ENCODE measurements at places on chromosomes 2 and 18.

GRCh38 chr2:100940240-100940639 lies 61.8 kb upstream of the RPL31 start:
- DNase-seq: no peak

GRCh38 chr2:142724186-142724585 lies 153.3 kb upstream of the KYNU start:
- DNase-seq: no peak

DNA sequence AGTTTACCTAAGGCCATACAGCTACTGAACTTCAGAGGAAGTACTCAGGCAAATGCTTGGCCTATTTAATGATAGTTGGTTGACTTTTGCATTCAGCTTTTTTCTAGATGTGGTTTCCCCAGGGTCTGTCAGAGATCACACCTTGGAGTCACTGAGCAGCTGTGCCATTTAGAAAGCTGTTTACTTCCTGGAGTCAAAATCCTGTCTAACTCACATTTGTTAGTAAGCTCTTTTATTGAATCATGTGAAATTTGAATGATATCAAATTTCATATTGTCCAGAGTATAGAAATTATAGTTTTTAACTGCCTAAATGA lies 7.6 kb upstream of the TRIB2 start:
- no peak for DNase-seq

DNA sequence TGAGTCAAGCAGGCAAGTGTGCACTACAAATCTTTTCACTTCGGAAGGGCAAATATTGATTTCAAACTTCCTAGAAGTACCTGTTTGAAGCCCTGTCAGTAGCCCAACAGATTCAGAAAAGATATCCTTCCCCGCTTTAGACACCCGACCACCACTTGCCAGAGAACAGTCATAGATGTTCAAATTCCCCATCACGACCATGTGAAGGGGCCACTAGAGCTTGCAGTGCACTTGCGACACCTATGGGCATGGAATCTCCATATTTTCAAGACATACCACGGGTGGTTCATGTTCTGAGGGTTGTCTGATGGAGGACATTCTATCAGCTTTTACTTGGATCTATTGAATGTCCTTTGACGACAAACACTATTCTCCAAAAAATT lies 23.8 kb downstream of the GNLY start:
- DNase-seq: no peak

DNA sequence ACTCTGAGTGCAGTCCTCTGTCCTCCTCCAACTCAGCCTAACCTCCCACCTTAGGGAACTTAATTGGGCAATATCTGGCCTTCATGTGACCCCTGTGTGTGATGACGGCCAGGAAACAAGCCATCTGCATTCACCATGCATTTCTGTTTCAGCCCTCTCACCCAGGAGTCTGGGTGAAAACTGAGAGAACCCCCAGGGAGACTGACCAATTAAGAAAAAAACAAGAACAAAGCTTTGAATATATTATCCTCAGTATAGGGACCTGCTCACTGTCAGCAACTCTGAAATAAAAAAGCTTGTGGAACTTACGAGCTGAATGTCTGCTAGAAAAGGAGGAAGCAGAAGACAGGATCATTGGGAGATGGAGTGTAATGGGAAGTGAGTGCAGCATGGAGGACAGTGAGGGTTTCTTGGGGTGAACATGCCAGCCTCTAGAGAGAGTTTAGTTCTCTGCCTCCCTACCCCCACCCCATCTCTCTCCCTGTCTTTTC lies 9.5 kb downstream of the MAPRE2 start:
- no peak for DNase-seq

DNA sequence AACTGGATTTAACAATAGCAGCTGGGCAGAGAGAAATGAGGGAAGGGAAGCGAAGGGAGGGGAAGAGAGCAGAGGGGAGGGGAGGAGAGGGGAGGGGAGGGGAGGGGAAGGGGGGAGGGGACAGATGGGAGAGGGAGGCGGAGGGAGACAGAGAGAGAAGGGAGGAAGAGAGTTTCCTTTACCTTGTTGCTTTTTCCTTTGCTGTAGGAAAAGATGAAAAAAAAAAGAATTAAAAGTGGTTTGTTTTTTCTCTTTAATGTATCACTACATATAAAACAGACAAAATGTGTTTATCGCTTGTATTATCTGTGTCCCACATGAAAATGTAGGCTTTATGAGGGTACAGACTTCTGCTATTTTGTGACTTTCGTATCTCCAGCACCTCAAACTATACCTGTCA lies 190.4 kb upstream of the KYNU start:
- DNase-seq: no peak

DNA sequence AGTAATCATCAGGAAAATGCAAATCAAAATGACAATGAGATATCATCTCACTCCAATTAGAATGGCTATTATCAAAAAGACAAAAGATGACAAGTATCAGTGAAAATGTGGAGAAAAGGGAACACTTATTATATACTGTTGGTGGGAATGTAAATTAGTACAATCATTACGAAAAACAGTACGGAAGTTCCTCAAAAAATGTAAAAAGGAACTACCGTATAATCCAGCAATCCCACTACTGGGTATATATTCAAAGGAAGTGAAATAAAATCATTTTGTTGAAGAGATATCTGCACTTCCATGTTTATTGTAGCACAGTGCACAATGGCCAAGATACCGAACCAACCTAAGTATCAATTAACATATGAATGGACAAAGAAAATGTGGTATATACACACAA lies 52.4 kb upstream of the TEX51 start:
- DNase-seq: no peak

DNA sequence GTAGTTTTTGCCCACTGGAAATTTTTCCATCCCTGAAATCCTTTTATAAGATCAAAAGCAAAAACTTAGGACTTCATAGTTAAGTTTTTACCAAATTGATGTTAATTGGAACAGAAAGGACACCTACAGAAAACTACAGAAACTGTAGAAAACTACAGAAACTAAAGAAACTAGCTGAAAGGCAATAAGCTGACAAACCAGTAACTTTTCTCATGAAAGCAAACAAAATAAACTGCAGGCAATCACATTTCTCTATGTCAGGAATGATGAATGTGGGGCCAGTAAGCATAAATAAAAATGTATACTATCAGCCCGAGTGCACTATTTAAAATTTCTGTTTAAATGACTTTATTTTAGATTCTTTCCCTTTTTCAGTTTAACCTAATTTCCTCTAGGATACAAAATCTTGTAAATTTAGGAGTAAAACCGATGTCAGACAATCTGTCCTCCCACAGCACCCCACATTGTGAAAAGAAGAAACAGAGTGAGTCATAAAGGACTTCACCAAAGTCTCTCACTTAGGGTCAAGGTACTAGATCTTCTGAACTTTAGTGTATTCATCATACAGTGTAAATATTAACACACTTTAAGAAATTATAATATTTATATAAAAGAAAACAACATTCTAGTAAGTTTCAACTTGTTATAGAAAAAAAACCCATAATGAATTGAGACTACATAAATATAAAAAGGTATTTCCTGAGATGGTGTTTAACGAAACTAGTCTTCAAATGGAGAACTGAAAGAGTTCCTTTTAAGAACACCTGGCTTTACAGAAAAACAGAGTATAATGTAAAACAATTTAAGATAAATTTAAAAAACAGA lies 46.6 kb downstream of the USP40 start:
- no peak for DNase-seq

- no peak for DNase-seq
Measured at GRCh38 chr2:235366390-235366789, 127.5 kb upstream of the AGAP1 start.

- DNase-seq: no peak
Measured at GRCh38 chr2:14831458-14831857, 198.9 kb downstream of the LRATD1 start.

- DNase-seq: no peak
Measured at GRCh38 chr2:239569401-239570090, 168.7 kb upstream of the HDAC4 start.

DNA sequence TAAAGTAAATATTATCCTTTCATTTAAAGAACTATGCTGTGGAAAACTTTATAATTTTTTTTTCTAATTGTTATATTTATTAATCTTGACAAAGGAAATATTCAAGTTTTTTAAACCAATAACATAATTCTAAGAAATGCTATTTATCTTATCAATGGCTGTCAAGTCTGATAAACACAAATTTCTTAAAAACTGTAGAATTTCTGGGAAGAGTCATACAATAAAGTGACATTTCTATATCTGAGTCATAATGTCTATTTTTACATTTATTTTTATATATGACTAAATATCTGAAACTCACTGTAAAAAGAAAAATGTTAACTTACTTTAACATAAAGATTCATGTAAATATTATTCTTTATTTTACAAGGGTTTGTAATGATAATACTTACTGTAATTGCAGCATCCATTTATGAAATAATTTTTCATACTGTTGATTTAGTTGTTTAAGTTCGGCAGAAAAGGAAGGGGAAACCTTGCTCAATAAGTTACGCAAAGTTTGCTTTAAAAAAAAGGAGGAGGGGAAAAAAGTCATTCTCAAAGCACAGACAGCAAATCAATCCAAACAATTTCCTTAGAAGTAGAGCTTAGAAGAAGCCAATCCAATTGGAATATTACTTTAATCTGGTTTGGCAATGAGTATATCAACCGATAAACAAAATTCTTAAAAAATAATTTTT lies 32.4 kb downstream of the ORC2 start:
- DNase-seq: no peak

- DNase-seq: no peak
Measured at GRCh38 chr2:106197878-106198277, 3.8 kb upstream of the UXS1 start.

DNA sequence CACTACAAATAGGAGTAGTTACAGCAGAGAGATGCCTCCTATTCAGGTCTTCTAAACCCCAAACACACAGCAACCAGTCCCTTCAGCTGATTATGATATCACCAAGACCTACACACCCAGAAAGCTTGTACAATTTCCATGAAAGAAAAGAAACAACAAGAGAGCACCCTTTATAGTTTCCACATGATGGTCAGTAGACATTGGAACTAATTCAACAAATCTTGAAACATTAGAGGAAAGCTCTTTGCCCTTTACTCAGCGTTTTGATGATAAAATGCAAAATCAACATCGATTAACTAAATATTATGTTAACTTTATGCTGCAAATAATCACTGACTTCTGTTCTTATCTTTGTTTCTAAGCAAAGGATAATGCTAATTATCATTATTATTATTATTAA lies 393.6 kb upstream of the ID2 start:
- no peak for DNase-seq

GRCh38 chr2:236177604-236177966 lies 9.4 kb upstream of the GBX2 start:
- DNase-seq: no peak

GRCh38 chr18:23053776-23054457 lies 81.4 kb upstream of the CABLES1 start:
- no peak for DNase-seq

- no peak for DNase-seq
Measured at GRCh38 chr2:104766683-104767082, 87.2 kb upstream of the POU3F3 start.

- DNase-seq: no peak
Measured at GRCh38 chr2:74872389-74872836, 38.5 kb downstream of the HK2 start.

DNA sequence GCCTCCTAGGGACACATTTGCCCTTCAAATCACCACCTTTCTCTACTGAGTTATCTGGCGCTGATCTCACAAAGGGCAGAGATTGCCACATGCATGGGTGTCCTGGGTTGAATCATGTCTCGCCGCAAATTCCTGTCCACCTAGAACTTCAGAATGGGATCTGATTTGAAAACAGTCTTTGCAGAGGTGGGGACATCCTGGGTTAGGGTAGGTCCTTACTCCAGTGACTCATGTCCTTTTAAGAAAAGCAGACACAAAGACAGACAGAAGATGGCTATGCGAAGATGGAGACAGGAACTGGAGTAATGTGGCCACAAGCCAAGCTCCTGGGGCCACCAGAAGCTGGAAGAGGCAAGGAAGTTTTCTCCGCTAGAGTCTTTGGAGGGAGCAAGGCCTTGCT lies 197.4 kb upstream of the SMIM21 start:
- no peak for DNase-seq

GRCh38 chr2:138510319-138510718 lies 8.7 kb downstream of the SPOPL start:
- no peak for DNase-seq

- no peak for DNase-seq
Measured at GRCh38 chr2:9168821-9169221, 37.8 kb upstream of the ASAP2 start.

DNA sequence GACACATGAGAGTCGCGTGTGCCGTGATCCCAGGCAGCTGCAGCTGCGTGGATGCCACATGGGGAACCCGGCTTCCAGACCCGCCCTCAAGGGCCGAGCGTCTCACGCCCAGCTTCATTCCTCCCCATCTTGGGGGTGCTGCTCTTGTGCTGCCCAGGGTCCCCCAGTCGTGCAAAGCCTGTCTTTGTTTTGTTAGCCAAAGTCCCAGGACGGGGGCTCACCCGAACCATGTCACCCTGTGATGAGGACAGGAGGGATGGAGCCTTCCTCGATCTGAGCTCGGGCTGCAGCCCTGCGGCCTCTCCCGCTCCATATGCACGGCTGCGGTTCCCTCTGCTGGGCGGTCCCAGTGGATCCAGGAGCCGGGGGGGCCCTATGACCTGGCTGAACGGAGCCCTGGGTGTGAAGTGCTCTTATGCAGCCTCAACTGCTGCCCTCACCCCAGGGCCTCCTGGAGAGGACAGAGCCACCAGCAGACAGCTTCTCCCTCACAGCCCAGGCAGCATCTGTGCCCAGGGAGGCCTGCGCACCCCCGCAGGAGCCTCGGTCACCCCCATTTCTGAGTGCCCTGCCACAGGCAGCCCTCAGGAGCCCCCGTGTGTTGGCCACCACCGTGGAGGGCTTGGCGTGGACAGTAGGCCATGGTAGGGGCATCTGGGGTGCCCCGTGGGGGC lies 99.0 kb upstream of the CTDP1 start:
- DNase-seq: no peak

GRCh38 chr2:9398881-9399780 lies 24.2 kb downstream of the ITGB1BP1 start:
- DNase-seq: no peak

DNA sequence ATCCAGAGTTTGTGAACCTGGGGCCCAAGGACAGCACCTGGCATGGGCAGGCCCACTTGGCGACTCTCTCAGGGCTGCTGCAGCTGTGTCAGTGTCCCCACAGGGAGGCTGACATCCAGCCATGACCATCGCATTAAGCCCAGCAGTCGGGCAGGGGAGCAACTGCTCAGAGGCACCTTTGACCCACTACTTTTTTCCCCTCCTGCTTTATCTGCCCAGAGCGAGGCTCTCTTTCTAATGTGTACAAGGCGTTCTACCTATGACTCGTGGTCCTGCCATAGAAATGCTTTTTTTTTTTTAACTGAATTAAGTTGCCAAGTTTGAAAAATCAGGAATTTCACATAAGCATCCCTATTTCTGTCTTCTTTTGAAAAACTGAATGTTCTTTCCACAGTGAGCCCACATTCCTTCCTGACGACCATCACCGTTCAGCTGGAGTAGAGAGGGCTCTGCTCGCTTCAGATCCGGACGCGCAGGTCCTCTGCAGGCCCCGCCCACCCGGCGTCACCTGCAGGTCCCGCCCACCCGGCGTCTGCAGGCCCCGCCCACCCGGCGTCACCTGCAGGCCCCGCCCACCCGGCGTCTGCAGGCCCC lies 403 bp upstream of the CLUL1 start:
- DNase-seq: no peak

GRCh38 chr18:55318951-55319441 lies 269.0 kb downstream of the TCF4 start:
- no peak for DNase-seq

All from C1 segment of cervical spinal cord (tissue), 14 donors.